ENCODE measurements at places on chromosomes 1 and 21. TPM values are rescaled to one million over a fixed set of nuclear protein-coding genes. Genes with fewer than 3 reads are reported as not detected.

Gene HTR6
- not detected for total RNA-seq

Gene NBPF19
- 6.4 TPM for total RNA-seq

Gene LMOD1
- total RNA-seq: not detected

Gene LMX1A
- total RNA-seq: not detected

Gene KIAA0040
- total RNA-seq: 34.4 TPM
